Activated CD4-positive, alpha-beta T cell treated with anti-CD3 and anti-CD28 coated beads, Interleukin-2, amount 10 ng/mL, durations not matched to agents 24 days and 14 days (primary cell): ENCODE measurements at places on chromosomes 2 and 18.

GRCh38 chr2:128754246-128754724 is 435.6 kb upstream of the HS6ST1 start:
- DNase-seq, result peak; percentile 81

DNA sequence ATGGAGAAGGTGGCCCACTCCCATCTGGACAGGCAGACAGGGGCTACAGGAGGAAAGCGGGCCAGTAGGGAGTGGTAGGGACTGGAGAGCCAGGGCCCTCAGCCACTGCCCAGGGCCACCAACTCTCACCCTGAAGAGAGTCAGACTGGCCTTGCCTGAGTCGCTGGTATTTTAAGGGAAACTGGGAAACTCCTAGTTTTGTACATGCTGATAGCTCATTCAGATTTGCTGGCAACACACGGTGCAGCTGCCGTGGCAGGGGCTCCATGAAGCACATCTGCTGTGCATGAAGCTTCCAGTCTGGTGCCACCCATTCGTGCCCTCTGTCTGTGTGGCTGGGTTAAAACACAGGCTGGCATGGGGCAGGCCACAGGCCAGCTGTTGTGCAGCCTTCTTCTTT is 137.3 kb upstream of the GLI2 start:
- DNase-seq, result no peak

DNA sequence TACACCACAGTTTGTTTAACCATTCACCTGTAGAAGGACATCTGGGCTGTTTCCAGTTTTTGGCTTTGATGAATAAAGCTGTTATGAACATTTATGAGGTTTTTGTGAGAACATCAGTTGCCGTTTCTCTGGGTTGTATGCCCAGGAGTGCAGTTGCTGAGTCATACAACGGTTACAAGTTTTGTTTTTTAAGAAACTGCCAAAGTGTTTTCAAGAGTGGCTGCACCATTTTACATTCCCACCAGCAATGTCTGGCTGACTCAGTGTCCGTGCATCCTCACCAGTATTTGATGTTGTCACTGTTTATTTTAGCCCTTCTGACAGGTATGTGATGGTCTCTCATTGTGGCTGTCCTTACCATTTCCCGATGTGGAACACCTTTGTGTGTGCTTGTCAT is 48.0 kb upstream of the GPR17 start:
- DNase-seq, result no peak

GRCh38 chr2:16507655-16508489 is 157.8 kb downstream of the CYRIA start:
- no peak for DNase-seq

DNA sequence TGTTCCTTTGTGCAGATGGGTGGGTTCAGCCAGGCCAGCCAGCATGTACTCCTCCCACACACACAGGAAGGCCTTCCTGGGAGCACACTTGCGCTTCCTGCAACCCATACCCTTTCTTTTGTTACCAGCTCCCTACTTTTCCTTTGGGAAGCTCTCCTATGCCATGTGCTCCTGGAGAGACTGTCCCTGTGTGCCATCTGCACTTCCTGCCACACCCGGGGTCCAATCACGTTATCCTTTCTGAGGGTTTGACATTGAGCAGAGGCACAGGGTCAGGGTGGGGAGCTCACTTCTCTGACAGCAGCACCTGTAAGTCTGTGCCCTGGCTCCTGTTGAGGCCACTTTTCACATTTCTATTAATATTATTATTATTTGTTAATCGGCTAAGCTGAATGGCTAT is 62.9 kb downstream of the COPS8 start:
- no peak for DNase-seq
